MG63 (cell line): ENCODE measurements at places on chromosomes 1 and 21.

- DNase-seq, result no peak
Observed at GRCh38 chr21:32270748-32271147, 8.1 kb downstream of the MIS18A start.

GRCh38 chr1:174058624-174059023 lies 36.5 kb upstream of the RC3H1 start:
- DNase-seq, result no peak

DNA sequence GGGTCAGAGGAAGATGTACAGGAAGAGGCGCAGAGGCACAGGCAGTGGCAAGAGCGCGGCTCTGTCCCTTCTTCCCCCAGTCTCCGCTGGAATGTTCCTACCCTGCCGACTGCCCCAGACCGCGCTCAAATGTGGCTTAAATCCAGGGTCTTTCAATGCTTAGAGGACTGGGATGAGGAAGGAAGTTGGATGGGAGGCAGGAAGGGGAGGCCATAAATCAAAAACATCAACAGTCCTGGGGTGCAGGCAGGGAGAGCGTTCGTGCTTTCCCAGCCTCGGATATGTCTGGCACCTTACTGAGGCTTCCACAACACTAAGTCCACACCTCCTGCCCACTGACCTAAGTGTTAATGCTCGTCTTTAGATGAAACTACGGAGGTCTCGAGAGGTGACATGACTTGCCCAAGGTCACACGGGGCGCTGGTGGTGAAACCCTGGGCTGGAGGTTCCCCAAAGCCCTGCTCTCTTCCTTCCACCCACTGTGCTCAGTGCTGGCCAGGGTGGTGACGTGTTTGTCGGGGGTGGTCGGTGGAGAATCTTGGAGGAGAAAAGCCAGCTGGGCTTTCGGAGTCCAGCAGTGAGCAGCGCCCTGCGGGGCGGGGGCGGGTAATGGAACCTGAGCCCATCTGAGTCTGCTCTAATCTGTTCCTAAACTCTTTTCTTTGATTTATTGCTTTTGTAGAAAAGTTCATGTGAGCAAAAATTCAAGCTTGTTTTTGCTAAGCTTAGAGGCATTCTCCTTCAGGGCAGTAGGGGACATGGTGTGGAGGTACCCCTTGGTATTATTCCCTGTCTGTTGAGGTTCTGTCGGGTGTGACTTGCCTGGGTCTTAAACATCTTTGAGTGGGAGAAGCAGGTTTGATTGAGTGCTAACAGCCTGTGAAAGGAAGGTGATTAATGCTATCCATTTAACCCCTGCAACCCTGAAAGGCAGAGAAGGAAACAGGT lies 708 bp downstream of the CDA start:
- DNase-seq, result peak; percentile 14

DNA sequence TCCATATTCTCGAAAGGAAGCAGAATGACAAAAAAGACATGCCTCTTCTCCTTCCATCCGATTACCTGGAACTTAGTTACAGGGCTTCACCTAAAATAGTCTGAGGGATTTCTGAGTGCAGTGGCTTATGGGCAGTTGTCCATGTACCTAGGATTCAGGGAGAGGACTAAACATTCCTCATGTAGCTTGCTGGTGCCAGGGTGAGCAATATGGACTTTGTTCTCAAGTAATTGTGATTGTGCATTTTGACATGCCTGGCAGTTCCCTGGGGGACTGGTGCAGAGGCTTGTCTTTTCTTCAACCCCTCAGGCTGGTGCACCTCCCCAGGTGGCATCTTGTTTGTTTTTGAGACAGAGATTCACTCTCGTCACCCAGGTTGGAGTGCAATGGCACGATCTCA lies 6.1 kb upstream of the PSEN2 start:
- DNase-seq, result no peak

DNA sequence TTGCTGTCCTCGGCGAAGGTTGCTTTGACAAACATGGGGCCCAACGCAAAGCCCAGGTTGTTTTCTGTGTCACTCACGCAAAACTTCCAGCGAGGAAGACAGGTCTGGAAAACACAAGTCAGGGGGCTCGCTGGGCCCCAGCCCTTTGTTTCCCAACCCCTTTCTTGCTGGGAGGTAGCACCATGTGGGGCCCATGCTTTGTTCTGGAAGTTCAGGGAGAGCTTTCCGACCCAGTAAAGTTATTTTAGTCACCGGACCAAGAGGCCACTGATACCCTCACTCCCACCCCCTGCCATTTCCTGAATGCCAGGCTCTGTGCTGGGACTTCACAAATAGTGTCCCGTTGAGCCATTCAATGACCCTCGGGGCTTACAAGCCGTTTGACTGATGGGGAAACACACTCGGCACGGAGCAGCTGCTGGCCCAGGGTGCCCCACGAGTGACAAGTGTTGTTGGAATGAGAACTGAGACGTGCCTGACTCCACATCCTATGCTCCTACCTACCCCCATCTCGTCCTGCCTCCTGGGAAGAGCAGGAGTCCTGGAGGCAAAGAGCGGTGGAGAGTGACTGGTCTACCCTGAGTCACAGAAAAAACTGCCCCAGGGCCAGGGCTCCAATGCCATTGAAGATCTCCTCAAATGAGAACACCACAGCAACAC lies 52.0 kb downstream of the ECE1 start:
- DNase-seq, result peak; percentile 21
